ENCODE measurements at places on chromosomes 7 and 10.

DNA sequence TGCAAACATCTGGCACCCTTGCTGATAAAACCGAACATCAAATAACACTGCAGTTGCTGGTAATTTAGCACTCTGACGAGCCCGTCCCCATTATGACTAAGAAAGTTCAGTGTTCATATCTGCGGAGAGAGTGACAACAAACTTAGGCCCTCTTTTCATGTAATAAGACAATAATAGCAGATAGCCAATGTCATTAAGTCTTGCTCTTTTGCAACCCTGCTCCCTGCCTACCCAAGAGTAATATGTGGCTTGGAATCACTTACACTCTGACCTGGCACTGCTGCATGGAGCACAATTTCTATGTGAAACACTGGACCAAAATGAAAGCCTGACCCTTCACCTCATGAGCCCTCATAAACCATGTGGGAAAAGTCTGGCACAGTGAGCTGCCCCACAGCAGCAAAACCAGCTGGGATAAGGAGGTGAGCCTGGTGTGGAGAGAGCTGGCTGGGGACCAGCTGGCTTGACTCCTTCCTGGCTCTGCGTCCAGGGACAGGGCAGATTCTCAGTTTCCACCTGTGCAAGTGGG lies 86.5 kb downstream of the HIPK2 start:
- DNase-seq = peak; percentile 69

- DNase-seq = no peak
Measured at GRCh38 chr7:104795086-104795485, 218.9 kb upstream of the KMT2E start.

GRCh38 chr10:113616244-113617074 lies 47.4 kb downstream of the NRAP start:
- DNase-seq = no peak

DNA sequence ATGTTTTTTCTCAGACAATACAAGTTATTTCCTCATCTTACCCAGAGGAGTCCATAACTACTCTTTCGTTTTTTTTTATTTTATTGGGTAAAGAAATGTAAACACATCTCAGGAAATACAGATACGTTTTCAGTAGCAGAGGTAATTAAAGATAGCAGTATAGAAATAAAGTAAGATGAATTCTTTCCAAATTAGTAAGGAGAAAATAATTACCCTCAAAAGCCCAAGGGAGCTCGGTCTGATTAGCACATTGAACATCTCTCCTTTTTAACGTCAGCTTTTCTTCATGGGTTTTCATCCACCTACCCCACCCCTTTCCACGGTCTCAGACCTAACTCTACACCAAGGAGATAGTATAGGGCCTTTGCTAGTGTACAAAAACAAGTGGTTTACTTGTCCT lies 294.2 kb downstream of the GRID1 start:
- no peak for DNase-seq

GRCh38 chr7:70805360-70805759 lies 326.6 kb upstream of the GALNT17 start:
- no peak for DNase-seq

Data from psoas muscle (tissue), 8 donors.